ENCODE measurements at places on chromosomes 12 and 14.

GRCh38 chr12:64780531-64781279 lies 21.5 kb upstream of the GNS start:
- peak; percentile 36 for DNase-seq

DNA sequence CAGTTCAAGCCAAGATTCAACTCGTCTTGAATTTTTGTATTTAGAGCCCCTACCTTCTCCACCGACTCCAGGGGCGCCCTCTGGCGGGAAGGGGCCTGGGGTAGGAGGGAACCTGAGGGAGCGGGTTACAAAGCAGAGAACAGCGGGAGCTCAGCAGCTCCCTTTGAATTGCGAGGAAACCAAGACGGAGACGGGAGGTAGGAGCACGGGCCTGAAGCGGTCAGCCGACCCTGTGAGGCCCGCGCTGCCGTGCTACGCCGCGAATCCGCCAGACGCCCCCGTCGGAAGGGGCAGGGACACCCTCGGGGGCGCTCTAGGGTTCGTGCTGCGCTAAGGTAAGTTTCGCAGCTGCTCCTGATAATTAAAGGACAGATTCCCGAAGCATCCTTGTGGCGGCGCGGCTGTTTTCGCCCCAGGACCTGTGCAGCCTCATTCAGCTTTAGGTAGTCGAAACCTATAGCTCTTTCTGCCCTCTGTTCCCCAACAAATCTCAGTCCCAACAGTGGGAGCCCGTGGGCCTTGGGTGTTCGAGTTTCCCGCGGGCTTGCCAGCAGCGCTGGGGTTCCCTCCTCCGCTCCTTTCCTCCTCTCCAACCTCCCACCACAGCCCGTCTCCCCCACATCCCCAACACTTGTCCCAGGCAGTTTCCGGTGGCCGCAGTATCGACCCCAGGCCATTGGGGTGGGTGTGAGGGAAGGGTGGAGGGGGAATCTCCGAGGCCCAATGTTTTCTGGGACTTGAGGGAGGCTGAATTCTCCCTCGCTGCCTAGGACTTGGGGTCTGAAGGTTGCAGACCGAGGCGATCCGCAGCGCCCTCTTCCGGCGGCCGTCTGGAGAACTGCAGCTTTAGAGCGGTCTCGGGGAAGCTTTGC lies 5.1 kb upstream of the NKX2-1 start:
- DNase-seq, result no peak

DNA sequence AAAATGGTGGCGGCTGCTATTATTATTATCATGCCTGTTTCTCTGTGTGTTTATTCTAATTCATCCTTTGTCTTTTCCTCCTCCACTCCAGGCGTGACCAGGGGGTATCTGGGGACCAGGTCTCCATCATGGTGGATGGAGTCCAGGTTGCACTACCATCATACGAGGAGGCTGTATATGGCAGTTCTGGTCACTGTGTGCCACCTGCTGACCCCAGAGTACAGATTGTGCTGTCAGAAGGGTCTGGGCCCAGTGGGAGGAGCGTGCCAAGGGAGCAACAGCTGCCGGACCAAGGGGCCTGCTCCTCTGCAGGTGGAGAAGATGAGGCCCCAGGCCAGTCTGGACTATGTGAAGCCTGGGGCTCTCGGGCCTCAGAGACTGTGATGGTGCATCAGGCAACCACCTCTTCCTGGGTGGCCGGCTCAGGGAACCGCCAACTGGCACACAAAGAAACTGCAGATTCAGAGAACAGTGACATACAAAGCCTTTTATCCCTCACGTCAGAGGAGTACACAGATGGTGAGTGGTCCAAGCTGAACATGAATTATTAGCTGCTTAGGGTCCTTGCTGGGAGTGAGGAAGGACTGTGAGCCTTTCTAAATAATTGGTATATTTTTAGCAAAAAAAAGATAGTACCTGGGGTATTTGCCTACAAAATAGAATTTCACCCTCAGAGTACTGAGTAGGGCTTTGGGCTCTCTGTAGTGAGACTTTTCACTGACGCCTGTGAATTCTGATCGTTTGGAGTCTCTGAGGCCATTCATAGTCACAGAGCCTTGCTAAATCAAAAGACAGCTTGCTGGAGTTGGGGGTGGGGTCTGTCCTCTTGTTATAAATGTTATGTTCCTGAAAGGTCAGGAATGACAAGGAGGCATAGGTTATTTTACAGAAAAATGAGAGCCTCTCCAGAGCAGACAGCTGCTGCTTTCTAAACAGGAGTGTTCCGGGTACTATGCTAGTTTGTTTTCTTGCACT lies 58.1 kb upstream of the SRSF5 start:
- DNase-seq, result no peak

- DNase-seq, result no peak
These were observed 35.4 kb downstream of the DMAC2L start for GRCh38 chr14:50347521-50347920.

DNA sequence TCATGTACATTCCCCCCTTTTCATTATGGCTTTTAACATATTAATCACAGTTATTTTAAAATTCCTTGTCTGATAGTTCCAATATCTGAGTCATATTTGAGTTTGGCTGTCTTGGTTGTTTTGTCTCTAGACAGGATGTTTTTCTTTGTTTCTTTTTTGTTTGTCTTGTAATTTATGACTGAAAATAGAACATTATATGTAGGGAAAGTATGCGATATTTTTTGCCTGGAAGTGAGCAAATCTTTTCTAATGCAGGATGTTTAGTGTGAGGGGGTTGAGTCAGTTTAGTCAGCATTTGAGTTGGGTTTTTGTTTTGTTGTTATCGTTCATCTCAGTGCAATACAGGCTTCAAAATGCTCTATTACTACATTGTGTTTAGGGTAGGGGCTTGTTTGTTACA lies 239.7 kb downstream of the SNAPC1 start:
- DNase-seq, result no peak

DNA sequence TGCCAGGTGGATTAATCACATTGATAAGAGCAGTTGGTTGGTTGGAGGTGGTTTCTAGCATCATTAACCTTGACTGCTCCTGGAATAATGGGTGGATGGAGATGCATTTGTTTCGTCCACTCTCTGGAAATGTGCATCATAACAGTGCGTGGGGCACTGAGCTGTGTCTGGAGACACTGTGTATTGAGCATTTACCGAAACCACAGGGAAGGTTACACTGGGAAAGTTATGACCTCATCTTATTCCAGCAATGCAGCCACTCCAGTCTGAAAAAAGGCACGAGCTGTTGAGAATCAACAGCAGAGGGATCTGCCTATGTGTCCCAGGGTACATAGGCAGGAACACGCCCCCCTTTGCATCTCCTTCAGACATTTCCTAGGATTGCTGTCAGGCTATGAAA lies 27.2 kb downstream of the RNFT2 start:
- DNase-seq, result no peak

- no peak for DNase-seq
These were observed 6.9 kb upstream of the MED13L start for GRCh38 chr12:116284396-116284795.

- no peak for DNase-seq
These were observed 42.0 kb upstream of the TOMM20L start for GRCh38 chr14:58353516-58354299.

GRCh38 chr12:5232826-5233500 lies 189.3 kb downstream of the KCNA5 start:
- no peak for DNase-seq

DNA sequence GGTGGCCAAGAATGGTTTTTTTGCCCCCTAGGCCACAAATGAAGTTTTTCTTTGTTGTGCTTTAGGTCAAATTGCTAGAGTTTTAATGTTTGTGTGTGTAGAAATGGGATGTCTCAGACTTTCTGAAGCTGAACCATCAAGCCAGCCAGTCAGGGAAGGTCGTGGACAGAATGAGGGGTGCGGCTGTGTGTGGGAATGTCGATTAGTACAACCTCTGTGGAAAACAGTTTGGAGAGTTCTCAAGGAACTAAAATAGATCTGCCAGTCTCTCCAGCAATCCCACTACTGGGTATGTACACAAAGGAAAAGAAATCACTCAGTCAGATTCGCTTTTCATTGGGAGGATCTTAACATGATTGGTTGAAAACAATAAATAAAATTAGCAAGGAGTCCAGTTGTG lies 44.5 kb downstream of the ACACB start:
- DNase-seq, result no peak

DNA sequence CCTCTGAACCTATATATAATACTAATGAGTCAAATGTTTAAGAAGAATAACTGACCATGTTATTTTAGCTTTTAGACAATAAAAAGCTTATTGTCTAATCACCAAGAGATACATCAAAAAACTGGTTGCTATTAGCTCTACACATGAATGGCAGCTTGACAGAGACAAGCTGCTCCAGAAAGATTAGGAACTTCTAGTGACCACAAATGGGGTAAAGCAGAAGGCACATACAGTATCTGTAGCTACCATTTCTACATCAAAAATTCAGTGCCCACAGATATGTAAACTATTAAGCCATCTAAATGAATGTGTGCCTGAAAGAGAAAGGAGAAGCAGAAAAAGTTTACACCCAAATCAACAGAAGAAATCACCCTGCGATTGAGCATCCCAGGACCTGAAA lies 2.4 kb downstream of the AREL1 start:
- DNase-seq, result no peak

GRCh38 chr12:52029685-52030084 lies 21.6 kb upstream of the NR4A1 start:
- DNase-seq, result no peak

DNA sequence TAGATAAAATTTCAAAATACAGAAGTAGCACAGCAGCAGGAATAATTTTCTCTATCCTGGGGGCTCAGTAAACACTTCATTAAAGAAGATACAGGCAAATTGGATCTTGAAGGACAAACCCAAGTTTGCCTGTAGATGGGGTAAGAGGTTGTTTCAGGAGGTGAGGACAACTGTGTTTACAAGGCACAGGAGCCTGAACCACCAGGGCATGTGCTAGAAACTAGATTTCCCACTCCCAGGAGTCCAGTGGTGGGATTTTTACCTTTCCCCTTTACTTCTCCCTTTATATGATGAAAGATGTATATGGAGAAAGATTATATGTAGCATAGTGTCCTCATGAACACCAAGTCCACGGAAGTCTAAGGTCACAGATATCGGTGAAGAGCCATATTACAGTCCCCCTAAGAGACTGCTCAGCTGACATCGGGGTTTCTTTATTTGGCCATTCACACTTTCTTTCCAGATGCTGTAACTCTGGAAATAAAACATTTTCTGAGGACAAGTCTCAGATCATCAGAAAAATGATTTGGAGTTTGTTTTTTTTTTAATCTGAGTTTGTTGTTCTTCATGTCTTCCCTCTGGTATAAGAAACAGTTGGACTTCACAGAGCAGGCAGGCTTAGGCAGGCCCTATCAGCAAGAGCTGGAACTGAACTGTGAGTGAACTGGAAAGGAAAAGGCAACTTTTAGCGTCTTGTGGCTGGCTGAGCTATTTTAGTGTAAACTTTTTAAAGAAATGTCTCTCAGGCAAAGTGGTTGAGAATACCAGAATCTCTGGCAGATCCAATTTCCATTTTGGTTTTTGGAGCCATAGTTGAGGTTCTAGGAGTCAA lies 8.0 kb upstream of the EVL start:
- peak; percentile 31 for DNase-seq

GRCh38 chr12:123269896-123270213 lies 1.8 kb downstream of the CDK2AP1 start:
- no peak for DNase-seq

GRCh38 chr14:42149609-42150261 lies 543.1 kb downstream of the LRFN5 start:
- DNase-seq, result no peak

All from GM12892 (cell line).